ENCODE measurements at places on chromosomes 6 and 20.

DNA sequence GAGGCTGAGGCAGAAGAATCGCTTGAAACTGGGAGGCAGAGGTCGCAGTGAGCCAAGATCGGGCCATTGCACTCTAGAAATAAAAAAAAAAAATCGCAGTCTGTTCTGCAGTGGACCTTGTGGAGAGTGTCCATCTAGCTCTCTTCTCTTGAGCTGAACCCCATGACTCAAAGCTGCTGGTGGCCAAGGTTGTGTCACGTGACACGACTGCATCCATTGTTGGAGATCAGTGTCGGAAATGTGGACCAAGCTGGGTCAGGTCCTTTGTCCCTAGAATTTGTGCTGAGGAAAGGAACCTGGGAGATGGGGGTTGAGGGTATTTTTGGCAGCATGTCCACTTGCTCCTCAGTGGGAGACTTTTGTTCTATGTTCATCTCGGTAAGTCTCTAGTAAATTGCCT lies 564.8 kb upstream of the CDH4 start:
- no peak for DNase-seq

DNA sequence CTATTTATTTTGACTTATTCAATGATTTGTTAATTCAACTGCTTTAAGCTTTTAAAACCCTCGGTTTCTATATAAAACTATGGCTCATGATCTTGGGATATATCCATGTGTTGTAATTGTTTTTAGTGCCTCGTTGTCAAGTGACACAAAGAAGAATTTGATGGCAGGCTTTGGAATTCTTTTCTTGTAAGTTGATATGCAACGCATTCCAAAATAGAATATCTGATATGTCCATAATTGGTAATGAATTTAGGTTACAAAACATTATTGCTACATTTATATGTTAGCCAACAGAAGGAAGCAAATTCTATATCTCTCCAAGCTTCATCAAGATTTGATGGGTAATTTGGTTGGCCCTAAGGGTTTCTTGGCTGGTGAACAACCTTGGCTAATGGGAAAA lies 220.4 kb upstream of the RIMS1 start:
- DNase-seq: no peak

GRCh38 chr6:88105741-88106340 lies 58.2 kb downstream of the SPACA1 start:
- no peak for DNase-seq

DNA sequence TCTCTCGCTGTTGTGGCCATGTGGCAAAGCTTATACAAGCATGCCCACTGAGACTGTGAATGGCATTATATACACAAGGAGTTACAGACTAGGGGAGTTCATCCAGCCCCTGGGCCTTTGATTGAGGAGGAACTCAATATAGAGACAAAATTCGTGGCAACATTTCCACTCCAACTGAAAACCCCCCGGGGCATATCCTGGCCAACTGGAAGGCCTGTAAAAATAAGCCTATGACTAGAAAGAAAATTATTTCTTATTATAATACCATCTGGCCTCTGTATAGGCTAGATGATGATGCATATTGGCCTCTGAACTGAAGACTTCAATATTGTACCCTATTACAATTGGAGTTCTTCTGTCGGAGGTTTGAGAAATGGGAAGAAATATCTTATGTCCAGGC lies 175.5 kb upstream of the GJE1 start:
- no peak for DNase-seq

GRCh38 chr20:22449188-22449973 lies 135.0 kb downstream of the FOXA2 start:
- no peak for DNase-seq

DNA sequence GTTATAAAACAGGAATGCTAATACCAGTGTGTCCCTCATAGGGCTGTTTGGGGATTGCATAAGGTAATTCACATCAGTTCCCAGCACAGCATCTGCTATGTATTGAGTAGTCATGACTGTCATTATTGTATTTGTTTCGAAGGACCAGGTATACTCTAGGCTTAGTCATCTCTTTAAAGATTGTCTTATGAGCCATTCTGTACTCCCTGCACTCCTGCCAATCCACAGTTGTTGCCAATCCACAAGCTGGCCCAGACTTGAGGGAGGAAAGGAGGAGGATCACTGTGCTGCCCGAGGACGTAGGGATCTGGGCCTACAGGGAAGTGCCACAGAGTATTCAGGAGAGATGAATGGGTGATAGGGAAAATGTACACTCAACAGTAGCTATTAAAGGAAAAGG lies 113.0 kb upstream of the TIAM2 start:
- no peak for DNase-seq

DNA sequence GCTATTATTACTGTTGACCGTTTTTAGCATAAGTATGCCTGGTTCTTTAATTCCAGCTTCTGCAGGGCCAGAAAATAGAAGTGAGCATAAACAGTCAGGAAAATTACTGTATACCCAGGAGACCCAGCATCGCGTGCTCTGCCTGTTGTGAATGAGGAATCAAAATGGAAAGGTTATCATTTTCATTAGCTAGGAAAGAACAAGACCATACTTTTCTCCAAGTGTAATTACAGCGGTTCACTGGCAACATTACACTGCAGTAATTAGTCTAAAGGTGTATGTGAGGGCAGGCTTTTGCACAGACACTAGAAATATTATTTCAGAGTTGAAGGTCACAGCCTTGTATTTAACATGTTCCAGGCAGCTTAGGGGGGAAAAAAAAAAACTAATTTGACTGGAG lies 403.8 kb upstream of the SOX4 start:
- no peak for DNase-seq

- no peak for DNase-seq
These were observed 12.0 kb upstream of the BPI start for GRCh38 chr20:38291966-38292365.

- DNase-seq: no peak
These were observed 107.9 kb upstream of the SYNDIG1 start for GRCh38 chr20:24361541-24361940.

- no peak for DNase-seq
These were observed 44.1 kb downstream of the CFAP61 start for GRCh38 chr20:20096421-20096820.

GRCh38 chr6:76174722-76175121 lies 102.3 kb upstream of the IMPG1 start:
- DNase-seq: no peak

GRCh38 chr20:48668451-48668946 lies 159.3 kb downstream of the PREX1 start:
- DNase-seq: peak; percentile 83

DNA sequence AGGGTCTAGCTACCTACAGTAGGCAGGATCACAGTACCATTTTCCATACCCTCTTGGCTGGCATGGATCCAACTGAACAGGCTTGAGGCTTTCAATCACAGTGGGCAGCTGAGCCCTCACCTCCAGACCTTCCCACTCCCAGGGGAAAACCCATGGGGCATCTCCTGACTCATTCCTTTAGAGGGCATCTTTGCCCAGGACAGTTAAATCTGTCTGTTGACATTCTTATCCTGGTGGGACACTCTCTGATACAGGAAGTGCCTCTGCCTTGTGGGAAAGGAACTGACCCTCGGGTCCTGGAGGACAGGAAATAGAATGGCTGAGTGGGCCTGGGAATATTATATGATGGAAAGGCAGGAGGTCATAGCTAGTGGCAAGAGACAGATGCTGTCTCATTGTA lies 10.2 kb upstream of the EPB41L1 start:
- no peak for DNase-seq

- DNase-seq: no peak
These were observed 246.2 kb downstream of the FOXC1 start for GRCh38 chr6:1855890-1856289.

- DNase-seq: no peak
These were observed 127.1 kb upstream of the ZNF184 start for GRCh38 chr6:27599859-27600532.

DNA sequence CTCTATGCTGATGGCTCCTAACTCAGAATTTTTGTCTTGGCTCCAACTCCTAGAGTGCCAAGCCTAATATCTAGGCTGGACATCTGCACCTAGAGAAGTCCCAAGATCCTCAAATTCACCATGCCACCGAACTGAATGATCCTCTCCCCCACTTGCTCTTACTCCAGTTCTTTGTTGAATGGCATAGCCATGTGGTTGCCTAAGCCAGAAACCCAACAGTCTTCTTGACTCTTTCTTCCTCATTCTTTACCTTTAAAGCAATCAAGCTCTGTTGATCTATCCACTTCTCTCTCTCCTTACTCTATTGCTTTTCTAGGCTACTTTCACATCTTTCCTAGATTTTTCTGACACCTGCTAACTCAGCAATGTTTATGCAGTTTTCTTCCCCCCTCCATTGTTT lies 126.5 kb upstream of the FOXO3 start:
- no peak for DNase-seq

GRCh38 chr20:62282877-62283503 lies 19.8 kb upstream of the ADRM1 start:
- DNase-seq: no peak

- DNase-seq: no peak
These were observed 102.8 kb upstream of the TMEM170B start for GRCh38 chr6:11434565-11435326.

DNA sequence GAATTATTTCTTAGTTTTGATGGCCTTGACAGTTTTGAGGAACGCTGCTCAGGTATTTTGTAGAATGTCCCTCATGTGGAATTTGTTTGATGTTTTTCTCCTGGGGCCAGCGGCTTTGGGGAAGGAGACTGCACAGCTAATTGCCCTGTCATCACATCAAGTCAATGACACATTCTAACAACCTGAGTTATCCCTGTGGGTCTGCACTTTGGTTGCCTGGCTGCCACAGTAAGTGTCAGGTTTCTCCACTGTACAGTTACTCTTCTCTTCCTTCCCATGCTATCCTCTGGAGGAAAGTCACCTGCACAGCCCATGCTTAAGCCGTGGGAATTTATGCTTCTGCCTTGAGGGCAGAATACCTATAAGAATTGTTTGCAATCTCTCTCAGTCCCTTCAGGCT lies 1.4 kb upstream of the TREML4 start:
- no peak for DNase-seq

GRCh38 chr20:49677777-49678758 lies 35.6 kb downstream of the B4GALT5 start:
- no peak for DNase-seq

GRCh38 chr6:108589244-108589791 lies 28.6 kb downstream of the FOXO3 start:
- peak; percentile 69 for DNase-seq

DNA sequence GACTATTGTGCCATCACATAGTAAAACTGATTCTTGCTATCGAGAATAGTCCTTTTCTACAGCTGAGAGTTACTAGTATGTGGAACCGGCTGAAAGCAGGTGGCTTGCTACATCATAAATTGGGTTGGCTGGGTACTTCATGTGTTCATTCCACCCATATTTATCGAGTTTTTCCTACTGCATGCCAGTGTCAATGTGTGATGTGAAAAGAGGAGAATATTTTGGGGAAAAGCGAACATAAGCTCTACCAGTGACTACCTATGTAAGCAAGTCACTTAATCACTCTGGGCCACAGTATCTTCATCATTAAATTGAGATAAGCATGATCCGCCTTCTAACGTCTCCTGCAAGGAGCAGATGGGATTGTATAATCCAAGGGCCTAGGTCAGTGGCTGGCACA lies 61.0 kb downstream of the TSHZ2 start:
- DNase-seq: no peak

GRCh38 chr6:35876902-35877301 lies 44.0 kb downstream of the SRPK1 start:
- no peak for DNase-seq

GRCh38 chr6:131900231-131900630 lies 50.9 kb downstream of the CCN2 start:
- DNase-seq: no peak

- DNase-seq: peak; percentile 28
These were observed 213.5 kb upstream of the SNX9 start for GRCh38 chr6:157609556-157609955.

DNA sequence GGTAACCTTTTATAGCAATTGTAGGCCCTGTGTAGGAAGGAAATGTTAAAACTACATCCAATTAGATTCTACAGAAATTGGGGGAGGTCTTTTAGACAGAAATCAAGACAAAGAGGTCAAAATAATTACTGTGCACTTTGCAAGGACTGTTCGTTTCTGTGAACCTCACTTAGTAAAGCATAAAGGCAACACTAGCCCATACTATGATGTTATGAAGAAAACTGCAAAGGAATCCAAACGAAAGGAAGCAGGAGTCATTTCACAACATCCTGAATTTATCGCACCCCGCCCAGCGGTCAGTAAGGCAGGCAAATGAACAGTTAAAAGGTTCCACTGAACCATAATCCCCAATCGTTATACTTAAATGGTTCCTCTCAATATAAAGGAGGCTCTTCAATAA lies 429.5 kb upstream of the ARID1B start:
- DNase-seq: no peak

DNA sequence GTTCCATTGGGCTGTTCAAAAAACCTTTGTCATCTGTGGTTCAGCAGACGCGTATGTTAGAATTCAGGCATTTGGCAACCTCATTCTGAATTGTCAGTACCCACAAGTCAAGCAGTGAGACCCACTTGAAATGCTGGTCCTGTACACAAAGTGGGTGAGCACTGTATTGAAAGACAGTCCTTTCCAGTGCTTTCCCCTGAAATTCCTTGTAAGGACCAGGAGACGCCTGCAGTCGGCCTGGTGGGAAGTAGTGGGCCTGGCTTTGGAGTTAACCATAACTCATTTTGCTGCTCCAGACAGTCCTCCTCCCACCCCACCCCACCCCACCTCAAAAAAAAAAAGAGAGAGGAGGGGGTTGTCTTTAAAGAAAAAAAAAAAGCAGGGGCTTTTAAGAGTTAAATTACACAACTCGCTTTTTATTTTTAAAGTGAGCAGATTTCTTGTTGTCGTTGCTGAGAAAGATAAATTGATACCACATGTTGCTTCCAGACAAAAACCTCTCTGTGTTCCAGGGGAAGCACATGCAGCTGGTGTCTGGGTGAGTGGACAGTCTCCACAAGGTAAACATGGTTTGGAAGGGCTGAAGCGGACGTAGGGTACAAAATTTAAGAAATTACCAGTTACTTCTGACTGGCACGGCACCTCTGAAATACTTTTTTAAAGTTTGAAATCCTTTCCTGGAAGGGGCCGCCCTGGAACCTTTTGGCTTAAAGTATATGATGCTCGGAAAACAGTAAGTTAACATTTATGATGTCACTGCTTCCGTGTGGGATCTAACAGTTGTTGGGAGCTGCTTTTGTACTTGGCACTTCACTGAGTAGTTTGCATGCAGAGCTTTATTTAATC lies 95.3 kb downstream of the FOXO3 start:
- peak; percentile 77 for DNase-seq

DNA sequence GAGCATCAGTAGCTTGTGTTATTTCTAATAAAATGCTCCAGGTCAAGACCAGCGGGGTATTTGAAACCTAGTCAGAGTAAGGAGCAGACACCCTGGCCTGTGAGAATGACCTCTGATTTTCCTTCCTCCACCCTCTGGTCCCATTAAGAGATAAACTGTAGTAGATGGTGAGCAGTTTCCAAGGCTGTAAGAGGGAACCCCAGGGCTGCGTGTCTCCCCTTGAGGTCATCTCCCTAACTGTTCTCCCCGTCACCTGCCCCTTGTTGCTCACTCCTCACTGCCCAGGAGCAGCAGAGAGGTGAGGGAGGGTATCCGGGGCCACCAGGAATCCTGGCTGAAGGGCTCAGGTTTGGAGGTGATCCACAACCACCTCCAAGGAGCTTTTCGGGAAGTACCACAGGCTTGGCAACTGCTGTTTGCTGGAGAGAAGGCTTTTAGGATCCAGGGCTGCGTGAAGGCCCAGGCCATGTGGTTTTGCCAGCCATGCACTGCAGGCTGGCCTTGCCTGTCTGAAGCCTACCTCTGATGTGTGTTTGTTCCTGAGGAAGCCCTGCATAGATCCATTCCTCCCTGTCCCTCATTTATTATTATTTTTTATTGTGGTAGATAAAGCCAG lies 62.5 kb downstream of the RREB1 start:
- DNase-seq: no peak

Data from right forelimb (tissue), 1 donor.